ENCODE measurements at places on chromosomes 6 and 20.

DNA sequence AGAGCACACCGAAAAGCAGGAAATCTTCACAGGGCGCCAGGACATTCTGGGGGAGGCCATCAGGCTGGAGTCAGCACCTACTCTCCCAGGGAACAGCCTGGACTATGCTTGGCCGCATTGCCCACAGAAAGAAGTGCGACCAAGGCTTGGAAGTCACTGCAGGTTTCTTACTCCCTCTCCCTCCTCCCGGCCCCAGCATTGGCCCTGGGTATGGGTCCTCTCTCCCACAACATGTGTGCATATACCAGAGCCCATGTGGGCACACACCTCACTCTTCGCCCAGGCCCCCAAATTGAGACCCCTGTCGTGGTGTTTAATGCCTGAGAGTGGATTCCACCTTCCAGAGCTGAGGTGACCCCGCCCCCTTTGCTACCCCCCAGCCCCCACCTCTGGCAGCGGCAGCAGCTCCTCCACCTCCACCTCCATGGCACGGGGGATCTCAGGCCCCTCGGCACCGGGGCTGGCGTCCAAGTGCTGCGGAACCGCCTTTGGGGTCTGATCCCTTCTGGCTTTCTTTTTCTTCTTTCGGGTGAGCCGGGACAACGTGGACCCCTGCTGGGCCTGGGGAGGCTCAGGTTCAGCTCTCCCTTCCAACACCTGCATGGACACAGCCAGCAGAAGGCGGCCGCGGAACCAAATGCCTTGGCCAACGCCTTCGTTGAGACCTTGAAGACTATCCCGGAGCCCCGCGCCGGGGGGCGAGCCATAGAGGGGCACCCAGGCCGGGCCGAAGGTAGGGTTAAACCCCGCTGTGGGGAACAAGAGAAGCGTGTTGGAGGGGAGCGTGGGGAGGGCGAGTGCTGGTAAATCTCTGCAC lies 15.2 kb upstream of the SPAG4 start:
- DNase-seq = no peak

DNA sequence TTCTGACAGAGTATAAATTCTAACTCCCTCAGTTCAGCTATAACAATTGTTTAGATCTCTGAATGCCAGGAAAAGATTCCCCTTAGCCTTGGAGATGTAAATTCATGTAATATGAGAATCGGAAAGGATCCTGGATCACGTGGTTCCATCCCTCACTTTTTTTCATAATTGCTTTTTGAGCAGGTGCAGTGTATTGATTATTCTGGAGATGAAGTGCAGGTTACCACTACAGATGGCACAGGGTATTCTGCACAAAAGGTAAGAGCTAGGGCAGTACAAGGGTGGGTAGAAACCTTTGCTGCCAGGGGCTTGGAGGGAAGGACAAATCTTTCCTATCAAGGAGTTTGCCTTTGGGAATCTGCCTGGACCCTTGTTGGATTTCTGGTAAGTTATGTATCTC lies 52.7 kb downstream of the KDM1B start:
- DNase-seq = no peak

DNA sequence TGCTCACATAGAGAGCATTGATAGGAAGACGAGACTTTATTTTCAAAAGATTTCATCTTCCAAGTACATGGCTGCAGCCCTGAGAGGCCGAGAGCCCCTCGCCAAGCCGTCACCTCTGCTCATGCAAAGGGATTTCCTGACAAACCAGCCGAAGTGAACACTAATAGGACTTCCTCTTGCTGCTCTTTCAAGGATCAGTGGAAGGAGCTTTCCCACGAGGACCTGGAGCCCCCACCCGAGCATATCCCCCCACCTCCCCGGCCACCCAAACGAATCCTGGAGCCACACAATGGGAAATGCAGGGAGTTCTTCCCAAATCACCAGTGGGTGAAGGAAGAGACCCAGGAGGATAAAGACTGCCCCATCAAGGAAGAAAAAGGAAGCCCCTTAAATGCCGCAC lies 69.3 kb downstream of the PTPN1 start:
- DNase-seq = no peak

GRCh38 chr6:89506716-89507617 lies 74.0 kb downstream of the ANKRD6 start:
- DNase-seq = no peak

- DNase-seq = peak; percentile 24
Observed at GRCh38 chr20:62824476-62825332, 7.9 kb downstream of the COL9A3 start.

Measured in stimulated activated CD4-positive, alpha-beta T cell treated with anti-CD3 and anti-CD28 coated beads, Interleukin-12 subunit alpha, Interleukin-12 subunit beta, amount 100 ng/mL, for 24 hours (primary cell).